Left kidney (tissue), 8 donors: ENCODE measurements at places on chromosomes 3 and 15. TPM values are rescaled to one million over a fixed set of nuclear protein-coding genes. Genes with fewer than 3 reads are reported as not detected.

DNA sequence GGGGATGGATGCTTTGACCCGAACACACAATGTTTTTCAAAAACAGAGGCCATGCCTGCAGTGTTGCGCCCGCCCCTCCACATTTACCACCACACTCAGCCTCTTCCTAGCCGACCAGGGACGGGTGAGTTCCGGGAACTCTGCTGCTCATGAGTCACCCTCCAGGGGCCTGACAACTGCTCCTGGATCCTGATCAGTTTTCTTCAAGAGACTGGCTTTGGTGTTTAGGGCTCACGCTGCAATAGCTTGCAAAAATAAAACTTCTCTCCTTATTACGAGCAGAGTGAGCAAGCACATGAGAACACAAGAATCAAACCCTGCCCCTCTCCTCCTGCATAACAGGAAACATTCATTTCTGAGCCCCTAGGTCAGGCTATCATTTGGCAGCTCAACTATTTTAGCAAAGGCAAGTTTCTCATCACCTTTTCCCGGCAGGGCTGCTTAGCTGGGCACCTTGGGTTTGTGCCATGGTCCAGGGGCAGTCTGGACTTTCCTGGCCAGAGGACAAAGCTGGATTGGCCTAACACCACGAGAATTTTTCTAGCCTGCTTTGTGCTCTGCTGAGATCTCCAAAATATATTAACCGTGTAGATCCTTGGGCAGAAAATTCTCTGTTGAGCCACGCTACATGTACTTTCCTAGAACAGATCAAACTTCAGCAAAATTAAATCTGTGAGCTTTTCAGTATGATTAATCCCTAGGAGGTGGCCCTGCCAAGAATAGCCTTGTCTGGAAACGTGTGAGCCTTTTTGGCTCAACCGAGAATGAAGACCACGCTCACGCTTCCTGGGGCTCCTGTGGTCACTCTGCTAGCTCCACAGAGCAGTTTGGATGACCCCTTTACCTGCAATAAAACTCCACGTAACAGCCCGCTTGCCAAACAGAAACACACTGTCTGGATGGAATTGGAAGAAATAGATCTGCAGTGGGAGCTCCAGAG is 52.7 kb upstream of the SPATA12 start:
- DNase-seq, result no peak

DNA sequence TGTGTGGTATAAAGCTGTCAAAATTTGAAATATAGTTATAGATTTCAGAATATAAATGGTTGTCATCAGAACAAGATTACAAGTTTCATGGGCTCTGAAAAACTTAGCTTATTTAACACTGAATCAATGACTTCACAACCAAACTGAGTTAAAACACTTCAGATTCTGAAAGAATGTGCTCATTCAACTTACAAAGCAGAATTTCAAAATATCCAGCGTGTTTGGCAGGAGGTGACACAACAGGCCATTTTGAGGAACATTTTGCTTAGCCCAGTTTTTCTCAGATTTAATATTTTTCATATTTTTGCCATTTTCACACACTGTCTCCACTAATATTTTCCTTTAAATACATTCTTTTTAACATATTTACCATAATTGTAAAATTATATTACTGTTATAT is 781.1 kb downstream of the TUSC7 start:
- no peak for DNase-seq

DNA sequence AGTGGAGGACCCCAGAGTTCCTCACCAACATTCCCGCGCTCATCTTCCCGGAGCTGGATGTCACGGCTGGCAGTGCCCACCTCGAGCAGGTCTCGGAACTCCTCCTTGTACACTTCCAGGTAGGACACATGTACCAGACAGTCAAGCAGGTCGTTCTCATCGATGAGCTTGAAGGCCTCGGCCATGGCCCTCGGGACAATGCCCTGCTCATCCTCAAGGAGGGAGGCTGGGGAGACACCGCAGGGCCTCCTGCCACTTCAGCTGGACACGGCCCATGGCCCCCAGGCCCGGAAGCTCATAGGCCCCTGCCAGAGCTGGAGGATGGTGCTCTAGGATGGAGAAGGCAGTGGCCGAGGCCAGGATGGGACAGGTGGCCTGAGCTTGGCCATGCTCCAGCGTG is 5.6 kb downstream of the KIF7 start:
- DNase-seq, result no peak

- no peak for DNase-seq
Observed at GRCh38 chr15:77564938-77565337, 67.8 kb downstream of the LINGO1 start.

DNA sequence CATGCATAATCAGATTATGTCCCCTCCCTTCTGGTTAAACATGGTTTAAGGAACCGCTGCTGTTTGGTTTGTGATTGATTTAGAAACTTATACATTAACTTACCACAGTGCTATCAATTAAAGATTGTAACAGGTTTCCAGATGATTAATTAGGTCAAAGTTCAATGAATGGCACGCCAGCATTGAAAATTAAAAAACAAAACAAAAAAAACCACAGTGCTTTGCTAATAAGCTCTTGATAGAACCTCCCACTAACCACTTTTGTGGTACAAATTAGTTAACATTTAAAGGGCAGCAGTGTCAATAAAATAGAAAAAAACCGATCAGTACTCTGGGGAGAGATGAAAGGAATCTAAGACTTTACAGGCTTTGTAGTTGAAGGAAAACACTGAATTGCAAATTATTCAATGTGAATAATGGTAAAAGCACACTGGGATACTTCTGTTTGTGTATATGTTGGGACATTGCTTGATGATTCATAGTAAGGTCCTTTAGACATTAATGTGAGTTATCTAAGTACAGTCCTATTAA is 7.6 kb upstream of the C3orf38 start:
- DNase-seq, result no peak

The SLCO2A1 gene
- polyA plus RNA-seq, result 19.5 TPM

The PRRT3 gene
- polyA plus RNA-seq, result 4.4 TPM

The PLA2G4E gene
- not detected for polyA plus RNA-seq

The CDCP1 gene
- polyA plus RNA-seq, result 1.2 TPM
